ENCODE measurements at places on chromosomes 16 and 17.

GRCh38 chr17:69062860-69063581 lies 2.3 kb upstream of the ABCA9 start:
- DNase-seq = no peak

DNA sequence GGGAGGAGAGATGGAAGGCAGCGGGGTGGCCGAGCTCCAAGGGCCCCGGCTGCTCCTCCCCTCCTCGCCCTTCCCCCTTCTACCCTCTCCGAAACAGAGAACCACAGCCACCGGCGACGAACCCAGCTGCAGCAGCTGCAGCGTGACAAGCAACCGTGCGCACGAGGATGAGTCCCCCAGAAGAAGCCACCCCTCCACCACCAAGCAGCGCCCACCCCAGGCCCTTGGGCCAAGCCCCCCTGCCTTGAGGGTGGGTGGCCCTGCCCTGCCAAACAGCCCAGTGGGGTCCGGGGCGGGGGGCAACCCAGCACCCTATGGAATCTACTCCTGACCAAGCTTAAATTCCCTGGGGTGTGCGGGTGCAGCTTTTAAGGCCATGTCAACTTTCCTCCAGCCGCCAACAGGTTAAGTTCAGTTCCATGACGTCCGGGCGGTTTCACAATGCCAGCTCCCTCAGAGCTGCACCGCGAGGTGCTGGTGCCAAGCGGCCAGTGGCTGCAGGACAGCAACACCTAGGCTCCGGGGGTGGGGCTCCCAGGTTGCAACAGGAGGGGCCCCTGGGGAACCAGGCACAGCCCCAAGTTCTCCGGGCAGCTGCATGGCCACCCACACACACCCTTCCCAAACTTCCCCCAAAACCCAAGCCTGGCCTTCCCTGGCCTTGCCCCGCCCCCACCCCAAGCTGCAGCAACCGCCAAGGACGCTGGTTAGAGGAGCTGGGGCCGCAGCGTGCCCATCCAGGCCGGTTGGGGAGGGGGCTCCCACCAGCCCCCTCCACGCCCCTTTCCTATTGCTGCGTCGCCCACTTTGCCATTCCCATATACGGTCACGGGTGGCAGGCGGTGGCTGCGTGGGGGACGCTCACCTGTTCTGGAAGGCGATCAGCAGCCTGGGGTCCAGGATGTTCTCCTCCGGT lies 2.0 kb downstream of the CBX4 start:
- peak; percentile 31 for DNase-seq

GRCh38 chr16:8849411-8850011 lies 19.3 kb downstream of the CARHSP1 start:
- no peak for DNase-seq

DNA sequence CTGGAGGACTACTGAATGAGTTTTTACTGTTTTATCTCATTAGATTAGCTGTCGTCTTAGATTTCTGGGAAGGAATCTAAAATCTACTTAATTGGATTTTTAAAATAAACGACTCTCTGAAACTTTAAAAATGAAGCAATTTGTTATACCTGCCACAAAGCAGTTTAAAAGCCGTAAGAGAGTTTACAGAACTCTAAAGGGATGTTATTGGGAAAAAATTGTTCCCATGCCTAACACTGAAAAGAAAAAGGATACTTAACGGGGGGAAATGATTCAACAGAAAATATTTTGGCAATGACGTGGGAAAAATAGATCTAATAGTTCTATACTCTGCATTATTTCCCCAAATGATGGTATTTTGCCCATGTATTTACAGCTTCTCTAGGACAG lies 27.0 kb downstream of the ARHGAP17 start:
- DNase-seq = no peak

DNA sequence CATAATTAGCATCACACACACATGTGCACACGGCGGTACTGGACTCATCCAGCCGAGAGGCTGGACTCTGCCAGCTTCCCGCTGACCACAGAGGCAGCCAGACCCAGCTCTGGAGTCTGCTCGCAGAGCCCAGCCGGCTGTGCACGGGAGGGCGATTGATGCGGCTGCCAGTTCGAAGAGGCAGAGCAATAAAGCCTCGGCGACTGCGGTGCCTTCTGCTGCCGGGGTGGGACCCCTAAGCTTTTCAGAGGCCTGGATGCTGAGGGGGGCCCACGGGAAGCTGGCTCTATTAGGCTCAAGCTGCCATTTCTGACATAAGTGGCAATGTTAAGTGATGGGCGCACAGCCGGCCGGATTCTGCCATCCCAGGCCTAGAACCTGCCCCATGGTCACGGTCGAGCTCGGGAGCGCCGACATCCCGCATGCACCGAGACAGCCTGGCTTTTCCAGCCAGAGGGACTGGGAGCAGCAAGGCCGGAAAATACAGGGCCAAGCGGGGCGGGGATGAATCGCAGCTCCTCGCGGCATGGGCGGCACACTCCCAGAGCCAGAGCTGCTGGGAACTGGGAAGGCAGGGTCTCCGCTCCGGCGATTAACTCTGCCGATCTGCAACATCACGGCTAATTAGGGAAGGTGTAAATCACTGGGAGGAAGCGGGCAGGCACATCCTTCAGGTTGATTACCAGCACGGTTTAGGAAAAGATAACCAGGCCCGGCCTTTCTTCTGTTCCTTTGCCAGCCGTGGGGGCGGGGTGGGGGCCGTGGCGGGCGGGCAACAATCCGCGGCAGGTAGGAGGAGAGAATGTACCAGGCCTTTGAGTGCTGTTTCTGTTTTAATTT lies 57.7 kb downstream of the TBC1D16 start:
- DNase-seq = no peak

- DNase-seq = no peak
Observed at GRCh38 chr17:16905593-16906191, 66.2 kb downstream of the TNFRSF13B start.

- DNase-seq = peak; percentile 58
Observed at GRCh38 chr16:70267516-70267915, 15.8 kb upstream of the EXOSC6 start.

GRCh38 chr17:19492141-19492540 lies 41.5 kb upstream of the SLC47A1 start:
- DNase-seq = no peak

- DNase-seq = no peak
Observed at GRCh38 chr16:47727131-47727530, 266.0 kb downstream of the PHKB start.

DNA sequence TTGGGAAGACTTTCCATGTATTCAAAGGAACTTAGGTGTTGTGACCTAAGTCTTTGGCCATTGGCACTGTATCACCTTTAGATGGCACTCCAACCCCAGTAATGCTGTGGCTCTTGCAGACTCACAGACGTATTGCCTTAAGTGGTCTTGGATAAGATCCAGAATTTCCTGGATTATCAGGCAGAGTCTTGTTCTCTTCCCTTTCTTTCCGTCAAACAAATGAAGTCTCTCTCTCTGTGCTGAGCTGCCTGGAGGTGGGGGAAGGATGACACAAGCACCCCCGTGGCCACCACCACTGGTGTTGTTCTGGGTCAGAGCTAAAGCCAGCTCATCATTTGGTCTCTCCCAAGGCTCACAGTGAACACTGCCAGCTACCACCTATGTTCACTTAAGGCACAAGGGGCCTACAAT lies 789.9 kb upstream of the KIF2B start:
- peak; percentile 7 for DNase-seq

- DNase-seq = peak; percentile 80
Observed at GRCh38 chr17:34420254-34420766, 57.3 kb upstream of the CCL1 start.

GRCh38 chr17:7851438-7852261 lies 3.2 kb upstream of the TMEM88 start:
- peak; percentile 93 for DNase-seq

GRCh38 chr17:57536289-57536688 lies 208.8 kb downstream of the CCDC182 start:
- DNase-seq = no peak

- DNase-seq = no peak
Observed at GRCh38 chr17:66420961-66421371, 118.6 kb downstream of the PRKCA start.

GRCh38 chr17:51721730-51722129 lies 436.8 kb downstream of the CA10 start:
- no peak for DNase-seq

GRCh38 chr16:2924901-2925755 lies 13.4 kb downstream of the FLYWCH1 start:
- DNase-seq = no peak

DNA sequence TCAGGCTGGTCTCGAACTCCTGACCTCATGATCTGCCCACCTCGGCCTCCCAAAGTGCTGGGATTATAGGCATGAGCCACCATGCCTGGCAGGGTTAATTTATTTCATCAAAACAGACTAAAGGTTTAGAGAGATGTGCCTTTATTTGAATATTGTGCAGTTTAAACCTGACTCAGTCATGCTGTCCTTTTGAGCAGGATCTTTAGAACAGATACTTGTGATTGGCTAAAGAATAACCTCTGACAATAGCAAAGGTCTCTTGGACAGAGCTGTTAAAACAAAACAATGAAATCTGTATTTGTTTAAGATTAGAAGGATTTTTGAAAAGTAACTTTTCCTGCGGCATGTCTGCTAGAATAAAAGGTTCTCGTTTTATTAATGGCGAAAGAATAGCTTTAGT lies 36.0 kb downstream of the ZNF207 start:
- DNase-seq = no peak

- no peak for DNase-seq
Observed at GRCh38 chr16:71387045-71387871, 28.7 kb downstream of the CALB2 start.

DNA sequence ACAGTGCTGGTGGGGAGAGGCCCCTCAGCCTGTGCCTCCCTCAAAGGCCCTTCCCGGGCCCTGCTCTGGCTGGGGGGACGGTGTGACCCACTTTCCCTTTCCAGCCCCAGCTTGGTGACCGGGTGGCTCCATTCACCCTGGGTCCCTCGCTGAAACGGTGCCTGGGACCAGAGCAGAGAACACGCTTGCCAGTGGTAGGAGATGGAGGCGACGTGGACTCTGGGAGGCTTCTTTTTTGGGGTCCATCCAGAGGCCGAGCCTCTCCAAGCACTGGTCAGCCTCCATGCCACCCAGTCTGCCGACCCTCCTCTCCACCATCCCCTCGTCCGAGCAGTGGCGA lies 7.7 kb downstream of the CENPX start:
- DNase-seq = no peak

- no peak for DNase-seq
Observed at GRCh38 chr17:57655553-57655952, 89.5 kb downstream of the CCDC182 start.

DNA sequence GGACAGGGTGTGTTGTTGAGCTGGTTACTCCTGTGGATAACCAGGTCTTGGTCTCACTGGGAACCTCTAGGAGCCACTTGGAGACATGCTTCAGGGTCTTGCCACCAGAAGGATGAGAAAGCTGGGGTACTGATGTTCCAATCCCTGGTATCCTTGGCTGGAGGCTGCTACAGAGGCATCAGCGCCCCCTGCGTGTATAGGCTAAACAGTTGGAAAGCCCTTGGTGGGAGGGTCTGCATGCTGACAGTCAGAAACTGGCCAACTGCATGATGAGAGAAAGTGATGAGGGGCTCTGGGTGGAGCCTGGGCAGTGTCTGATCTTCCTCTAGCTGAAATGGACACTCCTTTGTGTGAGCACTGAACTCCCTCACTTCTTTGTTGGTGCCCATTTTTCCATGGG lies 536.9 kb downstream of the XYLT1 start:
- no peak for DNase-seq

GRCh38 chr17:41917679-41918313 lies 955 bp downstream of the ACLY start:
- peak; percentile 20 for DNase-seq

DNA sequence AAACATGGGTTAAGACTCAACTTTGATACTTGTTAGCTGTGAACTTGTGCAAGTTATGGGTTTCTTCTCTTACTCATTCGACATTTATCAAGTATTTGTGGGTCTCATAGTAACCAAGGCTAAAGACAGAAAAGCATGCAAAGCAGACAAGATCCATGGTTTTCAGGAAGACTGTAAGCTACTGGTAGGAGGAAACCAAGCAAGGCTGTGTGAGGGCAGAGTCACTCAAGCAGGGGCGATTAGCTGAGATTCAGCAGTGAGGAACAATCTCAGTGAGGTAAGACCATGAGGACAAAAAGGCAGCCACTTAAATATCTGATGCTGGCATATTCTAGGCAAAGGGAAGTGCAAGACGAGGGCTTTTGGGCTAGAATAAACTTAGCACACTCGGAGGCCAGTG lies 29.5 kb downstream of the MBTD1 start:
- no peak for DNase-seq

DNA sequence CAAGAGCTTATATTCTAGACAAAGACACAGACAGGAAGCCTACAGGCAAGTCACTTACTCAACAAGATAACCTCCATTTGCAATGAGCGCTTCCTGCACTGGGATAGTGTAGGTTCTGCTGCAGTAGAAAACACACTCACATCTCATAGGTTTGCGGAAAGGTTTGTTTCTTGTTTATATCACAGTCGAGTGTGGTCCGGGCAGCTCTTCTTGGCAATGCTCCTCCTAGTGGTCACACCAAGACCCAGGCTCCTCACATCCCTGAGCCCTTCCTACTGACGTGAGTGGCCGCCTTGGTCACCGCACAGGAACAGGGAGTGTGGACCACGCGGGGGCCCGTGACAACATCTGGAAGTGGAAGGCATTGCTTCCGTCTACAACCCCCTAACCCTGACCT lies 48.0 kb upstream of the RBFOX3 start:
- peak; percentile 39 for DNase-seq

GRCh38 chr17:4986403-4986802 lies 1.1 kb downstream of the CAMTA2 start:
- DNase-seq = no peak

- peak; percentile 20 for DNase-seq
Observed at GRCh38 chr16:52271088-52271750, 275.7 kb downstream of the TOX3 start.

DNA sequence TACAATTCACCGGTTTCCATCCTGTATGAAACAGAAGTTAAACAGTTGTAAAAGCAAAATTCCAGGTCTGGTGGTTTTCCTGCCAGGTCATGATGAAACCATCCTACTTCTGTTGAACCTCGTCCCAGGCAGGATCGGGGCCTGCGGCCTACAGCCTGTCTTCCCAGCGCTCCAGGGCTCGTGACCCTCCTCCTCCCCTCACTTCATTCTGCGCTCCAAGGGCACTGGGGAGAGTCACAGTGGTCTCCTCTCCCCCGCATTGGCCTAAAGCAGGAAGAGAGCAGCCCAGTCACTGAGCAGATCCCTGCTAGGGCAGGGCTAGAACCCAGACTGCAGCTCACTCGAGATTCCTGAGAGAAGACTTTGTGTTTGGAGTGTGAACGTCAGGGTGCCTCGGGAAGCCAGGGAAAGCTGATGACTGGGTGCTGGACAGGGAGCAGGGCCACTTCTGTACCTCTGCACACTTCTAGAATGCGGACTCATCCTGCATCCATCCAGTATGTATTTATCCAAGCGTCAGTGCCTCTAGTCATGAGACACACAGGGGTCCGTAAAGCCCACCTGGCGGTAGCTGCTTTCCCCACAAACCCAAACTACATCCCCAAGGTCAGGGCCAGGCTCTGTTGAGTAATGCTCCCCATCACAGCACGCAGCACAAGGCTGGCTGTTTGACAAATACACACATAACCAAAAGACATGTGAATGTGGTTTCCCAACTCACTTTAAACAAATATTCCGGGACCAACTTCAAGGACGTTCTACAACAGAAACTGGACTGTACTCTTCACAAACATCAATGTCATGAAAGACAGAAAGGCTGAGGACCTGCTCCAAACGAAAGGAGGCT lies 1.7 kb upstream of the ITGAE start:
- DNase-seq = no peak

- peak; percentile 18 for DNase-seq
Observed at GRCh38 chr17:82519971-82520903, 705 bp downstream of the FOXK2 start.
